ENCODE measurements at places on chromosomes 16 and 17.

GRCh38 chr16:88905563-88905962, 39.1 kb upstream of the PABPN1L start:
- DNase-seq = peak; percentile 35

- no peak for DNase-seq
Measured at GRCh38 chr16:58176608-58177352, 21.1 kb downstream of the CSNK2A2 start.

- no peak for DNase-seq
Measured at GRCh38 chr17:57281887-57282286, 25.6 kb downstream of the MSI2 start.

DNA sequence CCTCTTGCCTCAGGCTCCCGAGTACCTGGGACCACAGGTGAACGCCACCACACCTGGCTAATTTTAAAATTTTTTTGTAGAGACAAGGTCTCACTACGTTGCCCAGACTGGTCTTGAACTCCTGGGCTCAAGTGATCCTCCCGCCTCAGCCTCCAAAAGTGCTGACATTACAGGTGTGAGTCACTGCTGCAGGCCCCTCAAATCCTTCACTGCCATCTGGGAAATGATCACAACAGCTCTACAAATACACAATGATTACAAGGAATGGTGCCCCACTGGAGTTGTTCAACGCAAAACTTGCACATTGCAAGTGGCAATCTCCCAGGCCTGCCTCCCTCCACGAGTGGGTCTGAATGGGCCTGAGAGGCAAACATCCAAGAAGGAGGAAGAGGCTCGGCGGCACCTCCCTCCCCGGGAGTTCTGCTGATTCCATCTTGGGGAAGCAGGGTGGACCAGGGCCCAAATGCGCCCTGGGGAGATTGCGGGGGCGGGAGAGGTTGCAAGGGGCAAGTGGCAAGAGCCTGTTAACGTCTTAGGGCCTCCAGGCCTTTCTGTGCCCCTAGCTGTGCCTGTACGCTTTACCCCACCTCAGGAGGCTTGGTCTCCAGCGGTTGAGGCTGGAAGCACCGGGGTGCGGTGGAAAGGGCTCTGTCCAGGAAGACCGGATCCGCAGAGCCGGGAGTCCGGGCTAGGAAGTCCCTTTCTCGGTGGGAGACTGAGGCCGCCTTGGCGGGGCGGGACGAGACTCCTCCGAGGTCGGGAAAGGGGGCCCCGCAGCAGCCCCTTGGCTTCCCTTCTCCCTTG, 656 bp upstream of the IGFBP4 start:
- DNase-seq = peak; percentile 30

DNA sequence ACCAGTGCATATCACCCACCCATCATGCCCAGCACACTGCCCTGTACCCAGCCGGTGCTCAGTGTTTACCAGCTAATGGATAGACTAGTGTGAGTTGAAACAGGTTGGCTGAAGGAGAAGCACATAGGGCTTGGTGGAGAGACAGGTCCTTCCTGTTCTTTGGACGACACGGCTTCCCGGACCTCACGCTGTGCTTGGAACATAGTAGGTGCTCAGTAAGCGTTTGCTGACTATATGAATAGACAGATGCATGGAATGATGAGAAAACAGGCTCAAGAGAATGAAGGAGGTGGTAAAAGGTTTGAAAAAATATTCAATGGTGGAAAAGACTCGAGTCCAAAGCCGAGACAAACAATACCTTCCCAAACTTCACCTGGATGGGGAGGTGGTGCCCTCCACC, 6.8 kb upstream of the FADS6 start:
- DNase-seq = no peak

DNA sequence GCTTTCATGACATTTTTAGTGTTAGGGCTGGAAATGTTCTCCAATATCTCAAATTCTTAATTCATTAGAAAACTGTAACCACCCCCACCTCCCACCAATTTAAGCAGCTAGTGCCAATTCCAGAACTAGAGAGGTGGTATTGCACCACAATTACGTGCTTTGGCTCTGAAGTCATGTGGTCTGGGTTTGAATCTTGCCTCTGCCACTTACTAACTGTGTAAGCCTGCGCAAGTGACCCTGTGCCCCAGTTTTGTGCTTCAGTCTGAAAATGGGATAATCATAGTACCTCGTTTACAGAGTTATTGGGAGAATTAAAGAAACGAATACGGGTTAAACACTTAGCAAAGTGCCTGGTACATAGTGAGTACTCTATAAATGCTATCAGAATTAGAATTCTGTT, 14.2 kb upstream of the MPHOSPH6 start:
- DNase-seq = no peak

DNA sequence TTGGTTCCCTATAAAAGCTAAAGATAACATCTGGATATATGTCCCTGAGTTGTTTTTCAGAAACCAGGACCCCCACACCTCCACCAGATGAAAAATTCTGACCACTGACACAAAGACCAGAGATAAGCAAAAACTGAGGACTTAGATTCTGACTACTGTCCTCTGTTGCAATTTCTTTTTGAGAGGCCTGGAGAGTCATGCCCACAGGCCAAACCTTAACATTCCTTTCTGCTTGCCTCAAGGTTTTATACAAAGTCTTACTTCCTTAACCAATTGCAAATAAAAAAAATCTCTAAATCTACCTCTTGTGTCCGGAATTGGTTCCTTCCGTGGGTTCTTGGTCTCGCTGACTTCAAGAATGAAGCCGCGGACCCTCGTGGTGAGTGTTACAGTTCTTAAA, 228.5 kb downstream of the ABCC12 start:
- DNase-seq = no peak

GRCh38 chr17:50275279-50275678, 1.0 kb downstream of the TMEM92 start:
- no peak for DNase-seq

DNA sequence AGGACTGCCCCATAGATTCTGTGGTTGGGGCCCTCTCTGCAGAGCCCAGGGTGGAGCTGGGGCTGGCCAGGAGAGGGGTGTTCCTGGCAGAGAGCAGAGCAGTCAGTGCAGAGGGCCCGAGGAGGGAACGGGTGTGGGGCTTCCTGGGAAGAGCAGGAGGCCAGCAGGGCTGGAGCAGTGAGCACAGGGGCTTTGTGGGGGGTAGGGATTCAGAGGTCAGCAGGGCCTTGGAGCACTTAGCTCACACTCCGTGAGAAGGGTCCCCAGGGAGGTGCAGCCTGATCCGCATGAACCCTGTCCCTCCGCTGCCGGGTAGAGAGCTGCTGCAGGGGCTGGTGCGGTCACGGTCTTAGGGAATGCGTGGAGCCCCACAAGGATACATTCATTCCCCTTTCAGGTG, 113.0 kb upstream of the CIBAR2 start:
- DNase-seq = no peak

DNA sequence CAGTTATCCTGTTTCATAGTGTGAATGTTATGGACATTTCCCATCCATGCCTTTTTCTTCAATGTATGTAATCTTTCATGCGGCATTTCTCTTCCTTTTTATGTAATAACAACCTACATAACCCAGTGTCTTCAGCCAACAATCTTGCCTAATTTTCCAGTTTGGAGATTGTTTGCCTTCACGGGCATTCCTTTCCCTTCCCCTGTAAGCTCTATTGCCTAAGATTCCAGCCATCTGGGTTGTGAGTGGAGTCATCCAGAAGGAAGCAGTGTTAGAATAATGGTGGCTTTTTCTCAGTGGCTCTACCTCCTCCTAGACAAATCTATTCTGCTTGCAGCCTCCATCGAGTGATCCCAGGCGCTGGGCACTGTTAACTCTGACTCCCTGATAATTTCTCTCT, 22.3 kb downstream of the SYCE1L start:
- DNase-seq = no peak

- no peak for DNase-seq
Measured at GRCh38 chr17:64747938-64748540, 85.9 kb upstream of the SMURF2 start.

- no peak for DNase-seq
Measured at GRCh38 chr16:20948444-20948843, 47.9 kb downstream of the LYRM1 start.

- no peak for DNase-seq
Measured at GRCh38 chr16:85785927-85786326, 13.4 kb downstream of the EMC8 start.

- DNase-seq = no peak
Measured at GRCh38 chr17:40622509-40622928, 25.1 kb downstream of the SMARCE1 start.

- no peak for DNase-seq
Measured at GRCh38 chr16:22970209-22970865, 156.4 kb downstream of the HS3ST2 start.

- no peak for DNase-seq
Measured at GRCh38 chr16:58492066-58492465, 7.9 kb upstream of the NDRG4 start.

- DNase-seq = no peak
Measured at GRCh38 chr17:35560703-35561102, at the start of gene SLFN14. SLFN14 (minus strand) TSS chr17:35560819; CDS start chr17:35558062, 2,757 bp downstream.

GRCh38 chr16:83807327-83807709, 460 bp upstream of the HSBP1 start:
- DNase-seq = no peak

DNA sequence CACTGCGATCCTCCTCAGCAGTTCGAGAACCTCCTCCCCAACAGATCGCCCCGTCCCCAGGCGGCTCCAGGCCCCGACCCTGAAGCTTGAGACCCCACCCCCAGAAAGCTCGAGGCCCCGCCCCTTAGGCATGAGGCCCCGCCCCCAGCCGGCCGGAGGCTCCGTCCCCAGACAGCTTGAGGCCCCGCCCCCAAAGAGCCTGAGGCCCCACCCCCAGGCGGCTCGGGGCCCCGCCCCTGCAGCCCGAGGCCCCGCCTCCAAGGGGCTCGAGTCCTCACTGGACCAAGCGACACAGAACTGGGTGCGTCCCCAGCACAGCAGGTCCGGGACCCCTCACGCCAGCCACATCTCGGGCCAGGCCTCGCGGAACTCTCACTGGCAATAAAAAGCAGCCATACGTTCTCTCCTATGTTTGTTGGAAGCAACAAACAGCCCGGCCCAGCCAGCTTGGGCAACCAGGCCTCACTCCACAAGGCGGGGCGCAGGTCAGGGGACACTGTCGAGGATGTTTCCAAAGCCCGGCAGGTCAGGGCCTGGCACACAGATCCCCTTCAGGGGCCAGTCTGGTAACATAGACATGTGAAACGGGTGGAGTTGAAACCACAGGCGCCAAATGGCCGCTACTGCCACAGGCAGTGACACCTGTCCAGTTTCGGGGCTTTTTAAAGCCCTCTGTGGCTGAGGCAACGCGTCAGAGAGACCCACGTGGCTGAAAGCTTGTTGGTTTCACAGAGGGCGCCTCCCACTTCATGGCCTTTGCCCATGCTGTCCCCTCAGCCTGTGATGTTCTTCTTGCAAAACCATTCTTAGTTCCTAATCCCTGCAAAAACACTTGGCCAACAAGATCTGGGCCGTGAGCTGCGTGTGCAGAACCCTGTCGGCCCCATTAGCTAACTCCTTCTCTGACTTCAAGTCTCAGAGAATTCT, 224.2 kb downstream of the PARN start:
- DNase-seq = peak; percentile 64

- peak; percentile 93 for DNase-seq
Measured at GRCh38 chr17:42980274-42980765, at the start of gene RUNDC1. RUNDC1 (plus strand) TSS chr17:42980565; CDS start chr17:42980577, 12 bp downstream.

GRCh38 chr16:2028620-2029220, 2.0 kb downstream of the NHERF2 start:
- DNase-seq = no peak

DNA sequence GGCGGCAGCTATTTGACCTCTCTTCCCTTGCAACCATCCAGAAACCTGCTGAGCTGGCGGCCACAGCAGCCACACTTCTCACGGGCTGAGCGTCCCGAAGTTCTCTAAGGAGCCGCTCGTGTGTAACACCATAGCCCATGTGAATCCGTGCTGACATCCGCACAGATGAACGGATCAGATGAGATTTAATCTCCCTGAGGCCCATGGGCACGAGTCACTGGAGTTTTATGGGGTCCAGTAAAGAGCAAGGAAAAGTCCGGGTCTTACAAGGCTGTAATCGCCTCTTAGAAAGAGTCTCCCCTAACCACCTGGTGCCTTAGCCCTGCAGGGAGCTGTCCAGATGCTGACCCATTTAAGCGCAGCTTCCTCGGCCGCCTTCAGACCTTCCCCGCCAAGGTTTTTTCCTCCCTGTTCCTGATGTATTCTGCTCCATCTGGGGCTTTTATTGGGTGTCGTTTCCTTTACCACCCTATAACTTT, 5.5 kb upstream of the CACNG5 start:
- peak; percentile 29 for DNase-seq

- no peak for DNase-seq
Measured at GRCh38 chr16:2587891-2588565, 50.2 kb downstream of the PDPK1 start.

GRCh38 chr16:69845181-69845580, 83.0 kb downstream of the WWP2 start:
- DNase-seq = no peak

DNA sequence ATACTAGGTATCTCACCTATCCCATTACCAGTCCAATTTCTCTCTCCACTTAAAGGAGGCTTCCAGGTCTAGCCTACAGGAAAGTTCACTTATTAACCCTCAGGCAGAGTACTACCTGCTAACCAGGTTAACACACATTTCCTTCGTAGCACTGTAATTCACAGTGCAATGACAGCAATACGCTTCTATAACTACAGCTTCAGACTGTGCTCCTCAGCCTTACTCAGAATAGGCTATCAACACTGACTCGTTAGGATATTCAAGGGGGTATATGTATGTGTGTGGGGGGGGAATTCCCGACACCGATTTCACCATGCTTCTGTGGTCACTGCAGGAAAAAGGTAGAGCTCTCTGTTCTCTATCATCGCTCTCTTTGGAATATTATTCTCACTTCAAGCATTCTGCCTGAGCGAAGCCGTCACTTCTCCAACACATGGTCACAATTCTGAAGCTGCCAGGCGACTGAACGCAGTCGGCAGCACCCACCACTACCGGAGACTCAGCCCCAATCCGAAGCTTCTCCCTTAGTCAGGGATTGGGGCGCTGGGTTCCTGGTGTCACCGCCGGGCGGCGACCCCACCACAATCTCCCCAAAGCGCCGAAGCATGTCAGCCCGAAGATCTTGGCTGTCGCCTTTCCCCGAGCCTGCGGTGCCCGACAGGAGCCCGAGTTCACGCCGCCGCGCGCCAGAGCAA, 618 bp downstream of the GGA3 start:
- no peak for DNase-seq

DNA sequence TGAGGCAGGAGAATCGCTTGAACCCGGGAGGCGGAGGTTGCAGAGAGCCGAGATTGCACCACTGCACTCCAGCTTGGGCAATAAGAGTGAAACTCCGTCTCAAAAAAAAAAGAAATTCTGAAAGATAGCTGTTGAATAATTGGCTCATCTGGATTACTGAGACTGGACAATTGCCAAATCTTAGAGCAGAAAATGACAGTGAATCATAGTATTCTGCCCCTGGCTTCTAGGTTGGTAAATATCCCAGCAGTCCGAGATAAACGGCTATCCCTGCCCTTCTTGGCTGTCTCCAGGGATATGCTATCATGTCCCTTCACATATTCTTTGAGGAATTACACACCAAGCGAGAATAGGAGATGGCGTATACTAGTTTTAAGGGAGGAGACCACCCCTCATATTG, 35.5 kb upstream of the METTL16 start:
- DNase-seq = no peak

- no peak for DNase-seq
Measured at GRCh38 chr16:47144559-47144877, 773 bp upstream of the NETO2 start.

Data from activated T-cell treated with anti-CD3 and anti-CD28 coated beads, Interleukin-2, amount 50 U/mL, for 48 hours (primary cell).